ENCODE measurements at places on chromosomes 4 and X.

- no peak for DNase-seq
Measured at GRCh38 chr4:6692806-6693205, 872 bp upstream of the S100P start.

- no peak for DNase-seq
Measured at GRCh38 chr4:108411836-108412235, 208.5 kb upstream of the RPL34 start.

DNA sequence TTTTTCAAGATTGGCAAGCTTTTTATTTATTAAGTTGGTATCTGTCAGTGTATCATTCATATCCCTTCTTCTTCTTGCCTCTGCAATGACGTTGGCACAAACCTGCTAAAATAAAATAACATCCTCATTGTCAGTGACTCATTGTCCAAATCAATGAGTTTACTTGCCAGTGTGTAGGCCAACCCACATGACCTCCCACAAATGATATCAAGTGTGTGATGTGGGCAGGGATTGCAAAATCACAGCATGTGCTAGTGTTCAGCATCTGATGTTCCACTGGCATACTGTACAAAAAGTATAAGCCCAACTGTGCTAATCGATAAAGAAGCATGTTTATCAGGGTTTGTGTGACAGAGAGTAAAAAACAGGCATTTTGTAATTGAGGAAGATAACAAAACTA lies 25.5 kb downstream of the GPAT3 start:
- no peak for DNase-seq

- peak; percentile 20 for DNase-seq
Measured at GRCh38 chrX:27186671-27187070, 276.5 kb downstream of the PPP4R3C start.

GRCh38 chr4:159271856-159272255 lies 169.0 kb downstream of the RAPGEF2 start:
- no peak for DNase-seq

- DNase-seq = no peak
Measured at GRCh38 chr4:3518941-3519340, 13.3 kb downstream of the LRPAP1 start.

GRCh38 chr4:3835527-3836405 lies 69.6 kb downstream of the ADRA2C start:
- DNase-seq = no peak

DNA sequence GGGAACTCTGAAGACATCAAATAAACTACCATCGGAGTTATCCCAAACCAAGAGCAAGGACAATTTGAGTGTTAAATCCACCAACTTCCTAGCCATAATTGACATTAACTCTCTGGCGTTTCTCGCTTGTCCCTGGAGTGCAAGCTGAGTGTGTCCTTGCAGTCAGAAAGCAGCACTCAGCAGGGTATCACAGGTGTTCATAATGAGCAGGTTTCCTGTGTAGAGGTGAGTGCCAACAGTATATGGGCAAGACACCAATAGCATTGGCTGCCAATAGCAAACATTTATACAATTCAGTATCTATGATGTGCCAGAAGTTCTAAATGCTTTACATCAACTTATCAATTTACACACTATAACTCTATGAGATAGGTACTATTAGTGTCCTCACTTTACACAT lies 11.2 kb downstream of the BLTP1 start:
- no peak for DNase-seq

GRCh38 chr4:140113653-140114052 lies 40.3 kb downstream of the MAML3 start:
- DNase-seq = no peak

- DNase-seq = no peak
Measured at GRCh38 chr4:56209767-56210166, 177.5 kb downstream of the AASDH start.

DNA sequence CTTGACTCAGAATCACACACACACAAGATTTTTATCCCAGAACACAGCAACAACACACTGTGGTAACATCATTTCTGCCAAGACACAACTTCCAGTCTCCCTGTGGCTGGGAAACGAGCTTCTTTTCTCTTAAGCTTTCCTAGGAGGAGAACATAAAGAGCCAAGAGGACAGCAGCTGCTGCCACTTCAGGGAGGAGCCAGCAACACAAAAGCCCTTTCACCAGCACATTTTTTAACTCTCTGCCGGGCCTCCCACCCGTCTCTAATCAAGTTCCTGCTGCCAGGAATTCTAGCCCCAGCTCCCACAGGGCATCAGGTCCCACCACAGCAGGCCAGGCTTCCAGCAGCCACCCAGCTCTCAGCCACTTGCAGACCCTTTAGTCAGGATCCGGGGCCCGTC lies 22.4 kb downstream of the FAT1 start:
- DNase-seq = no peak

DNA sequence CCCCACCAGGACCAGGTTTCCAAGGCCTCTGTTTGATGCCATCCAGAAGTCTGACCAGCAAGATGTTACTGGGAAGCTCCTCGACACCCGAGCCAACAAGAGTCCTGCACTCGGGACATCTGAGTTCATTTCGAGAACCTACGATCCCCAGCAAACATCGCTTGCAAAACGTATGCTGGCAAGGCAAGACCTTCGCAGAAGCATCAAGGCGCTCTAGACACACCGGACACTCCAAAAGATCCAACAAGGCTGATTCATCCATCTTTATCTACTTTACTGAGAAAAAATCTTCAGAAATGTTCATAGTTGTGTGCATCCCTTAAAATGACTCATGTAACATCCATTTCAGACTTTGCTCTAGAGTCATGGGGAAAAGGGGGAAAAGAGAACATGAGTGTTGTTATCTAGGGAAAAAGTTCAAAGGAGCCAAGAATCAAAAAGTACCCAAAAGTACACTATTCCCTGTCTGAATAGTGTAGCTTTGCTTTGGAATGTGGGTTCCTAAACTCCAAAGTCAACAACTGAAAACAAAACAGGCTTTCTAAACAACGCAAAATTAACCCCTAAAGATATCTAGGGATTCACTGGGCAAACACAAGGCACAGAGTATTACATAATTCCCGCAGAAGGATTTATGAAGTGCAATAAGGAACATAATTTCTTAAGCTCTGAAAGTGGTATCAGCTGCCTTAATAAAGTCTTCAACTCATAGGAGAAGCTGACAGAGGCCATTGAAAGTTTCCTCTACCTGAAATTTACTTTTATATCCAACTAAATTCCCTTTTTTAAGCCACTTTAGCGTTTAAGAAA lies 1.6 kb downstream of the SH3RF1 start:
- DNase-seq = no peak

DNA sequence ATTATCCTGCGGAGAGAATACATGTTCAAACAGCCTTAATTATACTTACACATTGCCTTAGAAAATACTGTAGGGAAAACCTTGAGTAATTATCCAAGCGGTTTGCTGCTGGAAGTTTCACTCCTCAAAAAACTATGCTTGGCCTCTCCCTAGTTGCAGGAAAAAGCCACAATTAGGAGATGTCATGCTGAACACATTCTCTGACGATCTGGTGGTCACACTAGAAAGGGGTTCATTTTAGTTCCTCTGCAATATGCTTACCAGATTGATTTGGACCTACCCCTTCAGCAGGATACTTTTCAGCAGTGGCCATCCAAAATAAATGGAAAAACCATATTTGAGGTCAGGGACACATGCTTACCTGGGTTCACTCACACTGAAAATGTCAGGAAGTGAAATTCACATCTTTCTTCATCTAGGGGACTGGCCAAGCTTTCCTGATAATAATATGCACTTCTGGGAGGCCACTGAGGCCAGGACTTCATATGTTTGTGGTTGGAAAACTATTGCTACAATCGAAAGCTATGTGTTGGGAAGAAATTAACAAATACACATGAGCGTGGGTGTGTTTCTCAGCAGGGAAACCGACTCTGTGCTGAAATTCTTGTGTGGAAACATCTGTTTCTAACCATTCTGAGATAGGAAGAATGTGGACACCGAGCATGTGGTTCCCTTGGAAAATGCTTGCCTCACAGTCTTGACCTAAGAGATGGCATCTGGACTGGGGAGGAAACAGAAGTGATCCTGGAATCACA lies 68.8 kb downstream of the ATXN3L start:
- no peak for DNase-seq

GRCh38 chrX:24276015-24276414 lies 37.9 kb downstream of the SUPT20HL2 start:
- DNase-seq = no peak

DNA sequence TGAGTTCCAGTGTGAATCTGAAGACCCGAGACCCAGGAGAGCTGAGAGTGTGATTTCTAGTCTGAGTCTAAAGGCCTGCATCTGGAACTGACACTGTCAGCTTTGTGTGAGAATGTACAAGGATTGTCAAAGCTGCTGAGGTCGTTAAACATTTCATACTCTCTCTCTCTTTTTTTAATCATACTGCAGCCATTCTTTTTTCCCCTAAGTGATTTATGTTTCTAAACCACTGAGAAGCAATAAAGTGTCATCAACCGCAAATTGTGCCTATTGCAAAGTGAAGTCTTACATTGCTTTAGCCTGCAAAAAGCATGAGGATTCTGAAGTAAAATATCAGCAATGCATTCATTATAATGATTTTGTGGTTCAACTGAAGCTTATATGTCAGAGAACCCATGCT lies 106.0 kb downstream of the ASMT start:
- DNase-seq = no peak

- no peak for DNase-seq
Measured at GRCh38 chr4:110085131-110085530, 113.3 kb downstream of the ELOVL6 start.

DNA sequence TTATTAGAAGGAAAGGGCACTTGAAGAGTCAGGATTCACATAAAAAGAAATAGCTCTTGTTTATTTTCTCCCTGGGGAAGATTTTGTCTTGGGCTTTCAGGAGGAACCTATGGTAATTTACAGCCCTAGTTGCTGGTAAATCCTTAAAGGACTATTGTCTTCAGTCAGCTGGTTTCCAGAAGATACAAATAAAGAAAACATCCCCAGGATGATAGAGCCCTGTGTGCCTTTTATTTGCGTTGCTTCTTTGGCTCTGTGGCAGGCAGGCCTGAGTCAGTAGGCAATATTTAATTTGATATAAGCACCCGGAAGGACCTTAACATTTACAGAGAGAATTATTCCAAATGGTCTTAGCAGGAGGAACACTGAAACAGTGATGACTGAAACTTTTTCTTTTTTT lies 131.0 kb upstream of the SLC34A2 start:
- no peak for DNase-seq

GRCh38 chr4:23022032-23022431 lies 329.3 kb downstream of the GBA3 start:
- no peak for DNase-seq

DNA sequence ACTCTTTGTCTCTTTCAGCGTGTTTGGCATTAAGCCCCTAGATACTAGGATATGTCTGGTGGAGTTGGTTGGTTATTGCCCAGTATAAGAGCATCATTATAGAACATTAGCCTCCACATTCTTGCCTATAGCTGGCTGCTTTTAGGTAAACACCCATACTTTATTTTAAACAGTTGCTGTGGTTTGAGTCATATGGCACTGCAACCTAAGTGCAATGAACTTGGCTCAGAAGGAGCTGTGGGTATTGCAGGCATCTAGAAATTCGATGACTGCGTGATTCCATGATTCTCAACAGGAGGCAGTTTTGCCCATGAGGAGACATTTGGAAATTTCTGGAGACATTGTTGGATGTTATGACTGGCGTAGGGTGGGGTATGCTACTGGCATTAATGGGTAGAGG lies 49.5 kb downstream of the DCLK2 start:
- no peak for DNase-seq

DNA sequence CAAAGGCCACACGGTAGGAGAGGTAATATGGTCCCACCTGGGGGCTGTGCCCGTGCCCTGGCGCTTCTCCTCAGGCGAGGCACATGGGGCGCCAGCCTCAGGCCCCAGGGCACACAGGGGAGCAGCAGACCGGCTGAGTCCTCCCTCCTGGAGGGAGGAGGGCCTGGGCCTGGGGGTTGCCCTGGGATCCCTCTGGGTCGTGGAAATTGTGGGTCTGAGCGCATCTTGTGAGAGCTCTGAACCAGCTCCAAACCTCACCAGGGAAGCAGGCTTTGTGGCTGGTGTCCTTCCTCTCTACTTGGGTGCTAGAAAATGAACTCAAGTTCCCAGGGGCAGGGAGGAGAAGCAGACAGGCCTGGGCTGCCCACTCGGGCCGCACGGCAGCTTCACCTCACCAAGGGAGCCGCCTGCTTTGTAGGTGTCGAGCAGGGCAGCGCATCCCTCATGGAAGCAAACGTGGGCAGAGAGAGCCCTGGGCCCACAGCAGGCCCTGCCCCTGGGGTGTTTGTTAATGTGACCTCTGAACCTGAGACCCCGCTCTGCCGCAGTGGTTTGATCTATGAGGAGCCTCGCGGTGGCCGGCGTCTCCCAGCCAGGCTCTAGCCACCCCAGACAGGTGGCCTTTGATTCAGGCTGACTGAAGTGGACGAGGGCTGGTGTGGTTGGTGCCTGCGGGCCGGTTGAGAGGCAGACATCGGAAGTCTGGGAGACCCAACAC lies 10.8 kb downstream of the HTRA3 start:
- no peak for DNase-seq

GRCh38 chr4:793093-793861 lies 32.7 kb downstream of the CPLX1 start:
- peak; percentile 14 for DNase-seq

- DNase-seq = peak; percentile 78
Measured at GRCh38 chrX:104112326-104112951, at the start of gene ZCCHC18. Gene ZCCHC18 (plus strand): TSS chrX:104112523. CDS start chrX:104114112, 1,589 bp downstream.

DNA sequence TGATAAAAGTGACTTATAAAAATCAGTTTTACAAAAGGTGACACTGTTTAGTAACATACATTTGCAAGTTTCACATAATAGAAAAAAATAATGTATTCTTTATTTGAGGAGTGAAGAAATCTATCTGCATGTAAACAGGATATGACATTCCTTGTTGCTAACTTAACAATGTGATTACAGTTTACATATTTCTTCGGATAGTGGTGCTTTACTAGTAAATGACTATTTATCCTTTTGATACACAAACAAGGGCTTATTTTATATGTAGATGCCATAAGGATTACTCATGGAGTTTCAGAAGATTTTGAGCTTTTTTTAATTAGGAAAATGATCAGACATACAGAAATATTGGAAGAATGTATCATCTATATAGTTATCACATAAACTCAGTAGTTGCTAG lies 126.5 kb downstream of the SLIT2 start:
- DNase-seq = no peak

DNA sequence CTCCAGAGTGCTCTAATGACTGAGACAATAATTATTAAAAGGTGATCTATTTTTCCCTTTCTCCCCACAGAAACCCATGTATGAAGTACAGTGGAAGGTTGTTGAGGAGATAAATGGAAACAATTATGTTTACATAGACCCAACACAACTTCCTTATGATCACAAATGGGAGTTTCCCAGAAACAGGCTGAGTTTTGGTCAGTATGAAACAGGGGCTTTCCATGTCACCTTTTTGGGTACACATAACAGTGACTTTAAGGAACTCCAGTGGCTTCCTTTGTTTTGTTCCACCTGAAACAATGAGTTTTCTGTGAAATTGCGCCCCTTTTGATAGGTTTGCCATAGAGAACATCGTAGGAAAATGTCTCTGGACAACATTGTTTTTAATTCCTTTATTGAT lies 69.6 kb downstream of the KIT start:
- DNase-seq = no peak

DNA sequence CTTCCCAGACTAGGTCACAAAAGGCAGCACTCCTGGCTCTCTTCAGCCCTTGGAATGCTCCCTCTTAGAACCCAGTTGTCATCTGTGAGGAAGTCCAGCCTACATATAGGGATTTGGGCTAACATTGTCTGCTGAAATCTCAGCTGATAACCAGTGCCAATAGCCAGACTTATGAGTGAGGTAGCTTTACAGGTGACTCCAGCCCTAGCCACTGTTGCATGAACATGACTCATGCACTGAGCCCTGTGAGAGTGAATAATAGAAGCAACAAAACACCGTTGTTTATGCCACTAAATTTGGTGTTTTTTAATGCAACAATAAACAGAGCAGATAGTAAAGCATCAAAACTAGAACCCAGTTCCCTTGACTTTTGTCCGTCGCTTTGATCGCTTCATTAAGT lies 433.2 kb downstream of the STIM2 start:
- DNase-seq = no peak
